ENCODE measurements at places on chromosomes 12 and 14. TPM values are rescaled to one million over a fixed set of nuclear protein-coding genes. Genes with fewer than 3 reads are reported as not detected.

- DNase-seq: peak; percentile 85
Measured at GRCh38 chr12:53806721-53807120, 54.9 kb upstream of the CISTR start.

- DNase-seq: no peak
Measured at GRCh38 chr14:78673845-78674244, 503.7 kb downstream of the NRXN3 start.

DNA sequence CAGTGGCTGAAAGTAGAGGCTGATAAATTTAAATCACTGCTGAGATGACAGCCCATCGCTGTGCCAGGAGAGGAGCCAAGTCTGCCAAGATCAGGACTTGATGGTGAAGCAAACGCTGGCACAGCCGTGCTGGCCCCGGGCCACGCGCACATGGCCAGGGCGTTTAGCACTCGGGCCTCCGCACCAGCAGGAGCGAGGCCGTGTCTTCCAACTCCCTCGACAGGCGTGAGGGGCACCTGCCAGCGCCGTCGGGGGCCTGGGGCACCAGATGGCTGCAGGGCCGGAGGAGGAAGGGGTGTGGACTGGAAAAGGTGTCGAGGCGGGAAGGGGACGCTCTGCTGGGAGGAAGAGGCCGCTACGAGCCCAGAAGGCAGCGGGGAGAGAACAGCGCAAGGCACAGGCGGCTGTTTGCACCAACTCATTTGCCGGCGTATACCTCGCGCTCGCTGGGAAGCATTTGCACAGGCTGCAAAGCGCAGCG is 29.5 kb downstream of the RIMBP2 start:
- DNase-seq: no peak

DNA sequence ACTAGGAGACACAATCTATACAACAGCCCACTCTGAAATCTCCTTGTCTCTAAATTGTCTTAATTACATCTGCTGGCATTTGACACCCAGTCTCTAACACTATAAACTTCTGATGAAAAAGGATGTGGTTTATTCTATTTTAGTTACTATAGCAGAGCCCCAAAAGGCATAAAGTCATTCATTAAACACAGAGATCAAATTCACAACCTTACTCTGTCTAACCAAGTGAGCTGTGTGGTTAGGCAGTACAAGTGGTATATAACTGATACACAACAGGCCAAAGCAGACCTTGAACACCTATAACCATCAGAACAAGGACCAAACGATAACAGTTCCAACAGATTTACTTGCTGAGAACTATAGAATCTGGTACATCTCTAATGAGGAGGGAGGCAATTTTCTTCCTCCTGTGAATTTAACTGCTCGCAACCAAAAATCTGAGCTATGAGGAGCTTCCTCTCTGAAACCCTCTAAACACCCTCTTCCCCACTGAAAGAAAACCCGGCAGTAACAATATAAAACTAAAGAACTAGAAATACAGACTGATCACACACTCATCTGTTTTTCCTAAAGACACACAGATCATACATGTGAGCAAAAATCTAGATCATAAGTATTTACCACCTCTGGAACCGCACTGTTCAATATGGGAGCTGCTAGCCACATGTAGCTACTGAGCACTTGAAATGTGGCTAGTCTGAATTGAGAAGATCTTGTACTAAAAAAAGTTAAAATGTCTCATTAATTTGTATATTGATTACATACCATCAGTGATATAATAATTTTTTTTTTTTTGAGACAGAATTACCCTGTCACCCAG is 17.7 kb downstream of the SPPL3 start:
- DNase-seq: no peak

GRCh38 chr14:58724702-58725101 is 86.9 kb downstream of the DACT1 start:
- DNase-seq: no peak

The TSPAN19 gene
- total RNA-seq: not detected

The APOLD1 gene
- 4.2 TPM for total RNA-seq

The TUBA1C gene
- total RNA-seq: 1,420 TPM

The CCDC197 gene
- total RNA-seq: not detected

The TAS2R42 gene
- total RNA-seq: not detected

The JPH4 gene
- not detected for total RNA-seq

The CCDC175 gene
- not detected for total RNA-seq

The KLC1 gene
- 139 TPM for total RNA-seq

The LPAR5 gene
- total RNA-seq: not detected

The IGFBP6 gene
- 124 TPM for total RNA-seq
